ENCODE measurements at places on chromosomes 4 and X.

DNA sequence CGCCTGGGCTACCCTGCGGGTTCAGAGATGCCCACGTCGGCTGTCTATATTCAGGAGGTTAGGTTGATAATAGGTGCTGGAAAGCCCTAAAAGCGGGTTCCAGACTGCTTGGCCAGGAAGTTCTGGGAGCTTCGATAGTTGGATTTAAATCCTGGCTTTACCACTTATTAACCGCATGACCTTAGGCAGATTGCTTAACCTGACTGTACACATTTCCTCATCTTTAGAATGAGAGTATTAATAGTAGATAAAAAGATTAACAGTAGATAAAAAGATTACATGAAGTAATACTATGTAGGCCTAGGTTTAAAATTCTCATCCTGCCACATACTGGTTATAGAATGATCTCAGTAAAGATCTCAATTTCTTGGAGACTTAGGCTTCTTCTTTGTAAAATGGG is 75.0 kb upstream of the ESX1 start:
- DNase-seq: no peak

DNA sequence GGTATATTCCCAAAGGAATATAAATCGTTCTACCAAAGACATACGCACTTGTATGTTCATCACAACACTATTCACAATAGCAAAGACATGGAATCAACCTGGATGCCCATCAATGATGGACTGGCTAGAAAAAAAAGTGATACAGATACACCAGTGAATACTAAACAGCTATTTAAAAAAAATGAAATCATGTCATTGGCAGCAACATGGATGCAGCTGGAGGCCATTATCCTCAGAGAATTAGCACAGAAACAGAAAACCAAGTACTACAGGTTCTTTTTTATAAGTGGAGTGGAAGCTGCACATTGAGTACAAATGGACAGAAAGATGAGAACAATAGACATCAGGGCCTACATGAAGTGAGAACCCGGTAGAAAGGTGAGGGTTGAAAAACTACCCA is 81.4 kb downstream of the ANTXR2 start:
- no peak for DNase-seq

GRCh38 chr4:13399257-13399656 is 84.9 kb downstream of the RAB28 start:
- no peak for DNase-seq

DNA sequence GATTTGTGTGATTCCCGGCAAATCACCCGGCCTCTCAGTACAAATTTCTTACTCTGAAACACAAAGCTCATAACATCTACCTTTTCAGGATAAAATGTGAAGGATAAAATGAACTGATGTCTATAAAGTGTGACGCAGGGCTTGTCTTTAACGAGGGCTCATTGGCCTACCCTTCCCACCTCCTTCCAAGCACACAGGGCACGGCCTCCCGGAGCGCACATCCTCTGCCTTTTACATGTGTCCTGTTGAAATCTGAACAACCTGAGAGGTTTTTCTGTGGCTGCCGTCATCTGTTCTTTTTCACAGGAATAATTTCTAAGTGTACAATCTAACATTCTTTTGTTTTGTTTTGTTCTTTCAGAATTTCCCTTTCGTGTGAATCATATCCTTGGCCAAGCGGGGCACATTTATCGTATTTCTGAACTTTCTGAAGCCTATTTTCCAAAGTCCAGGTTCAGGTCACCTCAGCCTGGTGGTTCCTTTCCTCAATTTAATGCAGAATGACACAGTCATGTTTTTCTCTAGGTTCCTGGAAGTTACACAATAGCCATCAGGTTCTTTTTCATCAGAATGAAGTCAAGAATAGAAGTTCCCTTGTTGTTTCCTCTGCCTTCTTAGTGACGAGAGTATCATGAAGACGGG is 53.1 kb upstream of the SPRY1 start:
- no peak for DNase-seq

DNA sequence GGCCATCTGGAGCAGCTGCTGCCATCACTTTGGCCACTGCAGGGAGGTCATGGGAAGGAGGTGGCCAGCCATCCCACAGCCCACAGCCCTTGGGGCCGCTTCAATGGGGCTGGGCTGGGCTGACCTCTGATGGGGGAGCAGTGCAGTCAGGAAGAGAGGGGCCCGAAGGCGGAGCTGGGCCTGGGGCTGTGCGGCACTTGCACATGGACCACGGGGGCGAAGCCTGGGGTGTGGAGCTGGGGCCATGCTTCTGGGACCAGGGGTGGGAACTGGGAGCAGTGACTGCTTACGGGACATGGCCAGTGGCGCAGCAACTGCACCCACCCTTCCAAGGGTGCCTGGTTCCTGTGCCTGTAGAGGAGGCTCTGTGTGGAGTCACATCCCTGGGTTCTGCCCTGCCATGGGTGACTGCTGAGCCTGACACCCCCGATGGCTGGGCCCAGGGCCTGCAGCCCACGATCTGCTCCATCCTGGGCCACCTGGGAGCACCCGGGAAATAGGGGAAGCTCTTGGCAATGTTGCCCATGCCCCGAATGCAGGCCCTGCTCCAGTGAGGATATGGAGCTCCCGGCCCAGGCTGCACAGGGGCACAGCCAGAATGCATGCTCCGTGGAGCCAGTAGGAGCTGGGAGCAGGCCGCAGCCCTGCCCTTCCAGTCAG is 22.4 kb upstream of the SULT1B1 start:
- no peak for DNase-seq

Measured in activated naive CD4-positive, alpha-beta T cell (primary cell).